BJ (cell line): ENCODE measurements at places on chromosomes 12 and 14. TPM values are rescaled to one million over a fixed set of nuclear protein-coding genes. Genes with fewer than 3 reads are reported as not detected.

NKX2-1 gene
- not detected in 2 replicates for polyA plus RNA-seq

- DNase-seq: no peak
Measured at GRCh38 chr12:31645924-31646323, 13.6 kb upstream of the ETFBKMT start.

DNA sequence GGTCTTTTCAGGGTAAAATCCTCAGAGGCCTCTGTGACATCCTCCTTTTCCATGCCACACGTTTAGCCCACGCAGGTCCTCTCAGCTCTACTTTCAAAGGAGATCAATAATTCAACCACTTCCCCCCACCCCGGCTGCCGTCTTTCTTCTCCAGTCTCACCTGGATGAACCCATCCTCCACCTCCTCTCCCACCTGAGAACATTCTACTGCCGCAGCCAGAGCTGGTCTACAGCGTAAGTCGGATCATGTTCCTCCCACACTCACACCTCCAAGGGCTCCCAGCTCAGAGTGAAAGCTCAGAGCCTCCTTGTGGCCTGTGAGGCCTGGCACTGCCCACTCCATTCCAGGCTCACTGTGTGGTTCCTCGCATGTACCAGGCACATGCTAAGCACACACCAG, 246.6 kb downstream of the CHST11 start:
- DNase-seq: no peak

- DNase-seq: no peak
Measured at GRCh38 chr12:39692258-39692853, 72.8 kb upstream of the ABCD2 start.

GRCh38 chr12:42892702-42893551, 303.4 kb upstream of the PRICKLE1 start:
- DNase-seq: no peak

GRCh38 chr12:113109360-113109759, 26.2 kb downstream of the RASAL1 start:
- no peak for DNase-seq

RFLNA gene
- polyA plus RNA-seq: 0.05 TPM in 1 of 2 replicates, not detected in the other

DNA sequence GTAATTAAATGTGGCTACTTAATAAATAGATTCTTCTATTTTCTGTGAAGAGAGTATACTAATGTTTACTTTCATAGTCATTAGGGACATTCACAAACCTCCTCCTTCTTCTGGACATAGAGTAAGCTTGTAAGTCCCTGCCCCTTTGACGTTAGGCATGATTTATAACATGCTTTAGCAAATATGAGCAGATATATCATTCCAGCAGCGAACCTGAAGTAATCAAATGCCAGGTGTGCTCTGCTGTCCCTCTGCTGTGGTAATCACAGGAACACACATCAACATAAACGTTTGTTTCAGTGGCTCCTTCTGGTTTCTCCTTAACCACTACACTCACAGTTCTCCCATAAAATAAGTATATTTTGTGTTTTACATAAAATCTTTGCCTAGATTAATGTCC, 961.8 kb downstream of the FLRT2 start:
- DNase-seq: no peak

DNA sequence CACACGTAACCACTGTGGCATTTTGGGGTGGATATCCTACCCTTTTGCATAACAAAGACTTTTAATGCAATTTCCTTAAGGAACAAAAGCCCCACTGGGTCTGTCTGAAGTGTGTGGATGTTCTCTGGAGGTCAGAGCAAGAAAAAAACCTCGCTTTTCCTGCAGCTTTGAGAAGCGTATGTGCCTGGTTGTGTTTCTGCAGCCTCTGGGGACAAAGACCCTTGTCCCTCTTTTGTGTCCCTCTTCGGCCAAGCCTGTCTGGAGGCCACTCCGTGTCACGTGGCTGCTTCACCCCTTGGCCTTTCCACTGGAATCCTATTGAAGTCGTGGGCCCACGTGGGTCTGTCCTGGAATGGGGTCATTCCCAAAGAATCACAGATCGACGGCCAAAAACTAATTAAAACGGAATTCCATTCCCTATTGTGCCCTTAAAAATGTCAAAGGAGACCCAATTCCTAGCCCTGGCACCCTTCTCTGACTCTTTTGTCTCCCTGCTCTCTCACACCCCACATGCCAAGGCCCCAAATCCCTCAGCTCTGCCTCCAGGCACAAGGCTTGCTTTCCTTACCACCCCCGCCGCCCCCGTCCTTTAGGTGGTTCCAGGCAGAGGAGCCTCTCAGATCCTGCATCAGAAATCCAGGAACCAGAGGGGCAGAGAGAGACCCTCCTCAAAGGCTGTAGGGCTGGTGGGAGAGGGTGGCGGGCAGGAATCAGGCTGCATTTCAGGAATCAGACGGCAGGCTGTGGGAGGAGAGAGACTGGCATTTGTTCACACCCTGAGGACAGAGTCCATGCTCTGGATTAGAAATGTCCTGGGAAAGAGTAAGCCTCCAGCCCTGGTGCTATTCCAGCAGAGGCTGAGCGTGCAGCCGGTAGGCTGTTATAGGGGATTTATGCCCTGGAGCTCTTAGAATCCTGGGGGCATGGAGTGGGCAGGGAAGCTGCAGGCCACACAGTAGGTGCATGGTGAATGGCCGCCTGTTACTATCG, 12.6 kb upstream of the CYP46A1 start:
- no peak for DNase-seq

- DNase-seq: no peak
Measured at GRCh38 chr14:23483236-23483854, 13.8 kb downstream of the NGDN start.

LRRK2 gene
- 1.5 and 2.9 TPM in 2 replicates for polyA plus RNA-seq

ITGB7 gene
- polyA plus RNA-seq: 0.59 and 0.63 TPM in 2 replicates

LRTM2 gene
- polyA plus RNA-seq: not detected in 2 replicates

GRCh38 chr14:73467377-73467776, 9.0 kb upstream of the NUMB start:
- DNase-seq: no peak

- no peak for DNase-seq
Measured at GRCh38 chr12:132140918-132141841, 2.9 kb downstream of the DDX51 start.

- DNase-seq: peak; percentile 27
Measured at GRCh38 chr12:81222846-81223592, 145.1 kb downstream of the ACSS3 start.

OTX2 gene
- not detected in 2 replicates for polyA plus RNA-seq

DNA sequence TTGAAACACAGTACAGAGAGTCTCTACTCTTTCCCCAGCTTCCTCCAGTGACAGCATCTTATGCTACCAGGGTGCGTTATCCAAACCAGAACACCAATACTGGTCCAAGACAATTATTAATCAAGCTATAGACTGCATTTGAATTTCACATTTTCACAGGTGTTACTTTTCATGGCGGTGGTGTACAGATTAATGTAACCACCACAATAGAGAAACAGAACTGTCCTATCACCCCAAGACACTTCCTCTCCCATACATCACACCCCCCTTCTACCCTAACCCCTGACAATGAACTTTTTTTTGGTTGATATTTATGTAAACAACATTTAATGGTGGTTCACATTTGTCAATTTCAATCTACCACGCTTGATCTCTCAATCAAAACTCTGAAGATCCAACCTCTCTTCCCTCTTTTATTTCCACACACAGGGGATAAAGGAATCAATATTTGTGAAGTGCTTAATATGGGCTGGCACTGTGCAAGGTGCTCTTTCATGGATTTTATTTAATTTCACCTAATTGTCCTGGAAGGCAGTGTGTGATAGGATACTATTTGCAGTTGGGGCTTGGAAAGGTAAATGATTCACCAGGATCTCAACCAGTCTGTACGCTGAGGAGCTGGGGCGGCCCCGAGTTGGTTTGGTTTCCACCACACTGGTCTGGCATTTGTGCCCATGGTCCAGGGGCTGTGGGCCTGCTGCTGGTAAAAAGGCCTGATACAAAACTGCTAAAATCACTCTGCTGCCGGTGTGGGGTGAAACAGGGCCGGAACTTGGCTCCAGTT, 54.6 kb upstream of the DICER1 start:
- DNase-seq: no peak

PPP1R1A gene
- polyA plus RNA-seq: not detected in 2 replicates

- DNase-seq: peak; percentile 39
Measured at GRCh38 chr12:94941440-94941862, 62.0 kb downstream of the NDUFA12 start.

RIMBP2 gene
- polyA plus RNA-seq: 0.05 TPM in 1 of 2 replicates, not detected in the other

GRCh38 chr12:115543269-115543668, 734.2 kb downstream of the MED13L start:
- no peak for DNase-seq

ZNF705A gene
- polyA plus RNA-seq: not detected in 2 replicates

DNA sequence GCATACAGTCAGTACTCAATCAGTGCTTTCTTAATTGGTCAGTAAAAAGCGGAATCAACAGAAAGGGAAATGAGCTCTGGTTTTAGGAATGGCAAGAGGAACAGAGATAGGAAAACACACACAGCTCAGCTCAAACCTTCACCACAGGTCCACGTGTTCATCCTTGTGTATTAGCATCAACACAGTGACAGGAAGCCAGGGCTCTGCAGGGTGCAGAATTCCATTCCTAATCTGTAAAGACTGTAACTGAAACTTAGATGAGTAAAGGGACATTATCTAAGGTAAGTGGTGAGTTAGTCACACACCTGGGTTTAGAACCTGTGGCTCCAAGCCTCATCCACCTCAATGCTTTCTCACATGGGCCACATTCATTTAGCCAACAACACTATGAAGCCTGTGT, 1242.2 kb upstream of the TMEM132C start:
- no peak for DNase-seq

DNA sequence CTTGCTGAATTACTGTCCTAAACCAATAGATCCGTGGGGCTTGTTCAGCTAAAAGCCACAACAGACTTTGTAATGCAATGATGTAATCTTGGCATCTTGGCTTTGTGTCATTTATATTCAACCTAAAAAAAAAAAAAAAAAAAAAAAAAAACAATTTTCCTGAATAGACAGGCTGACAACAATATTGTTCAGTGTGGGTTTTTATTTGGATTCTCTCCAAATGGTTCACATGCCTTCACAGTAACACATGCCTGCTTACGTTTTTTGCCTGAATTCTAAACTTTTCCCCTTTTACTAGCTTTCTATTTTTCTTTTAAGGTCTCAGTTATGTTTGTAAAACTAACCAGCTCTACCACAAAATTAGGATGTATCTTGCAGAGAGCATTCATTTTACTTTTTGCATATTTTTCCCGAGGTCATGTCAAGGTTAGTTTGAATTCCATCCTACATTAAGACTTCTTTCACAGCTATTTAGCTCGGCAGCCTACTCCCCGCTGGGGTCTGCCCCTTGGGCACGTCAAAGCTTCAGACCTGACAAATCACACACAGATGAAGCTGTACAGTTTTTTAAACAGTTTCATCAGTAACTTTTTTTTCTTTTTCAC, 213.7 kb upstream of the NPAS3 start:
- peak; percentile 85 for DNase-seq

IRAK4 gene
- 11.3 and 16.4 TPM in 2 replicates for polyA plus RNA-seq

GRCh38 chr12:76765598-76765997, 1.7 kb downstream of the ZDHHC17 start:
- DNase-seq: no peak

INSM2 gene
- not detected in 2 replicates for polyA plus RNA-seq

GRCh38 chr12:90920222-90920621, 34.8 kb downstream of the CCER1 start:
- DNase-seq: no peak

- DNase-seq: no peak
Measured at GRCh38 chr14:34300882-34301734, 160.9 kb downstream of the SPTSSA start.

GRCh38 chr14:50725761-50726160, 57.7 kb upstream of the SAV1 start:
- no peak for DNase-seq

GRCh38 chr12:3565985-3566384, 75.0 kb downstream of the PRMT8 start:
- no peak for DNase-seq

AP1G2 gene
- 33.3 and 54.5 TPM in 2 replicates for polyA plus RNA-seq

DNA sequence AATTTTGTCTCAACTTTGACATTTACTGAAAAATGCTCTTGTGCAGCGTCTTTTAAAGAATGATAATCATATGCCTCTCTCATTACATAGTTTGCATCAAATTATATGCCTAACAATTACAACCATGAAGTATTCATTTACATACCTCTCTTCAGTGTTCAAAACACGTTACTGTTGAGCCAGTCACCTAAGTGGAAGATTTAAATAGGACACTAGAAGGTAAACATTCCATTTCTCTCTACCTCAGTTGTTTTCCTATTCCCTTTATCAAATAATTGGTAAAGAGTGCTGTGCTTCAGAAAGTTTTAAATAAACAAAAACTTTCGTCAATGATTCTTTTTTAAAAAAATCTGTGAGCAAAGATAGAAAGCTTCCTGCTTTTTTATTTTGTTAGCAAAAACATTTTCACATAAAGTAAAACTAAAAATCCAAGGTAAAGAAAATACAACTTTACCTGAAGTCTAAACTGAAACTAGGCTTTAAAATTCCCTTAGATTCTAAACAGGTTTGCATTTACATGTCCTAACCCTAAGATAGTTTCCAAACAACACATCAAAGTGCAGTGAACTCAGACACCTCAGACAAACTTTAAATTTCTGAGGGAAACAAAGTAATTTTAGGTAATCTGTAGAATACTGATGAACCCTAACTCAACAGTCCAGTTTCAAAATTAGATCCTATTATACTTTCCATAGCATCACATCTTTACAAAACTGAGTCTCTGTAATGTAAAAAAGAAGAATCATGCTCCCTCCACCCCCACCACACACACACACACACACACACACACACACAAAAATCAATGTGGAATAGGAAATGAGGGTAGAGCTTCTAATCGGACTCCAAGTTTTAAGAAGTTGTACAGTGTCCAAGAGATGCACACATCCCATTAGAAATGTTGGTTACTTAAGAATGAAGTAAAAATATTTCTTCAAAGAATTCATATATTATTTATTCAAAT, 46.2 kb downstream of the PAWR start:
- DNase-seq: no peak

DNA sequence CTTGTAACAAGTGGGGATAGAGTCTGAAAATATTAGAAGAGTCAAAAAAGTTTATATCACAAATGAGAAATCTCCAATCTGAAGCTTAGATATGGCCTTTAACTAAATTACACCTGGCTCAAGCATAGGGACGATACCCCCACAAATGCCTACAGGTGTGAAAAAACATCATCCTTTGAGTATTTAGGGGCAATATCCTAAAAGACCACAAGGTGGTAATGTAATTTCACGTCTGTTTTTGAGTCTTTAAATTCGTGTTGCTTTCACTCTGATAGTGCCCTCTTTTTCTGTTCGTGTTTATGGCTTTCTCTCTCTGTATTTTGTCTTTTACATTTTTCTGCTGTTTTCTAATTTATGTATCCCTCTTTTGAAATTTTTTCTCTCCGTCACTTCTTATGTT, 84.3 kb downstream of the ETNK1 start:
- DNase-seq: no peak
